NCI-H446 (cell line): ENCODE measurements at places on chromosomes 7 and 10.

GRCh38 chr10:49394933-49395740, 752 bp downstream of the DRGX start:
- DNase-seq = no peak

DNA sequence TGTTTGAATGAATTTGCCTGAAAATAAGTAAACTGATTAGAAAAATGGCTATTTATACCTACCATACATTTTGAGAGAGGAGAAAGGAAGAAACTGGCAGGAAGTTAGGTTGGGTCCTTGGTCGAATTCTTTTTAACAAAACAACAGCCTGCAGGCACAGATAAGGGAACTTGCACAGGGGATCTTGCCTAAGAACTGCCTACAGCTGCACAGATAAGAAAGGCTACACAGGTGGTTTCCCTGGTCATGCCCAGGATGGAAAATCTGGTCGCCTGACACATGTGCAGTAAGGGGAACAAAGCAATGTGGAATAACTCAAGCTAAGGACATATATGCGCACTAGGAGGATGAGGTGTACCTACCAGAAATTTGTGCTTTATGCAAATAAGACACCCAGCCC, 732.1 kb upstream of the POT1 start:
- DNase-seq = no peak

DNA sequence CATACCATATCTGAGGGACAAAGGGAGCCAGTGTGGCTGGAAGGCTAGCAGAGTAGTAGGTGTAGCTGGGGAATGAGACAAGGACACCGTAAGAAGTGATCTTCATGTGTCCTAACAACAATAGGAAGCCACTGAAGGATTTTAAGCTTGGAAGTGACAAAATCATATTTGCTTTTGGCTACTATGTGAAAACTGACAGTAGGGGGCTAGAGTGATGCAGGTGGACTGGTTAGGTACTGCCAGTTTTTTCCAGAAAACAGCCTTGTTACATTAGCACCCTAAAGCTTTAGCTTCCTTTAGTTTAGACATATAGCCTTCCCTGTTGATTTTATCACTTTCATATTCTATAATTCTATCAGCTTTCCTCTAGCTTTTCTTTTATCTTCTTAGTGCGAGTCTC, 637.1 kb downstream of the ANKRD7 start:
- DNase-seq = no peak

DNA sequence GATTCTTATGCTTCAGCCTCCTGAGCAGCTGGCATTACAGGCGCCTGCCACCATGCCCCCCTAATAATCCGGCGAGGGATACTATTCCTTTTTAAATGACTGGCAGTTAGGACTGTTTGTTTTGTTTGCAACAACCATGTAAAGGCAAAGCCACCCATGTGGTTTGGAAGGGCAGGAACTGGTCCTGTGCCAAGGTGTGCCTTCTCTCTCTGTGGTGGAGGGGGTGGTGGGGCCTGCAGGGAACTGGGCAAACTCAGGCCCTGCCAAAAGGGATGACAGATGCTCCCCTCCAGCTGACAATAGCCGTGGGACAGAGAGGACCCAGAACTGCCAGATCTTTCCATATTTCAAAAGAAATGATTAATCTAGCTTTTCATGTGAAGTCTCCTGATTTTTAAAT, 23.5 kb upstream of the WAPL start:
- DNase-seq = peak; percentile 82

DNA sequence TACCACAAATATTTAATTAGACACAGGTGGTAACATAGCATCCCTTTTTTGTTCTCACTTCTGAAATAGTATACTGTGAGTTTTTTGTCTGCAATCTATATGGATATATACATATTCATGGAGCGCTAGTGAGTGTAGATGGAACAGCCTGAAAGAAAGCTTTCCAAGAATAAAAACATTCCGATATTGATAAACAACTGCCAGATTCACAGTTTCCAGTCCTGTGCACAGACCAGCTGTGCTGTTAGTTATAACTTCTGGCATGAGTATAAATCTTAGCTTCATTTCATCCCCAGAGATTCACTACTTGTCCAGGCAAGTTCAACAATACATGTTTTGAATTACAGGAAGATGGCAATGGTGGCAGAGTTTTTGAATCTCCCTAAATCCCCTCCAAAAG, 467.1 kb upstream of the STEAP1 start:
- DNase-seq = peak; percentile 30

DNA sequence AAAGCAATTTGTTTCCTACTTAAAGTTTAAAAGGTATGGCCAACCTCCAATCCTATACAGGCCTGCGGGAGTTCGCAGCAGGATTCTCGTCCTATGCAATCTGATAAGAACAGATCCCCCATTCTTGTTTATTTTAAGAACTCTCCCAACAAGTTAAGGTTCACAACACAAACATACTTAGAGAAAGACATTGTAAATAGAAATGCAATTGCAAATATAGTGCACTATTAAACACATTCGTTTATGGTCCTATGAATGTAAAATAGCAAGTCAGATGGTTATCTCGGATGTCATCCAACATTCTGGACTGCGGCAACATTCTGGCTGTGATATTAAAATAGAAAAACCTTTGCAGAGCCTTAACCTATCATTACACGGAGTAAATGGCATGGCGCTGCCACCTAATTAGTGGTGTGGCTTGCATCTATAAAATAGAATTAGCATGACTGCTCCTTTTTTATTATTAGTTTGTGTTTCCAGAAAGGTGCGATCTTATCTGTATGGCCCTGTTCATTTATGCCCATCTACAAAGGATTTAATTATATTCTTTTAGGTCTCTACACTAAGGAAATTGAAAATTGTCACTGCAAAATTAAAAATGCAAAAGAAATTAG, 37.0 kb downstream of the BEND7 start:
- DNase-seq = no peak

- no peak for DNase-seq
Observed at GRCh38 chr7:28149291-28150101, 31.1 kb downstream of the JAZF1 start.

DNA sequence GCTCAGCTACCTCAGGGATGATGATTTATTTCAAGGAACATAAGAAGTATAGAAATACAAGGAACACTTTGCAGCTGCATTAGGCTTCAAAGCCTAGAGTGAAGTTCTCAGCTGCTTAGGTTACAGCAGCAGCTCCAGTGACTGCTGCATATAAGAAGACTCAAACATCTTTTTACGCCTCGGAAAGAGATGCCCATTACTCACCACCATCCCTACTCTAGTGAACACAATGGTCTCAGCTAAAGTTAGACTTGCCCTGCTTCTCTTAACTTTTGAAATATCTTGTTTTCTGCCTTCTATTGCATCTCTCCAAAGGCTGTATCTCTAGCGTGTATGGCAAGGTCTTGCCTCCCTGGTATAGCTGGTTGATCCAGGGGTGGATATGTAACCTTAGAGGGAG, 356.0 kb downstream of the PHF14 start:
- DNase-seq = no peak

DNA sequence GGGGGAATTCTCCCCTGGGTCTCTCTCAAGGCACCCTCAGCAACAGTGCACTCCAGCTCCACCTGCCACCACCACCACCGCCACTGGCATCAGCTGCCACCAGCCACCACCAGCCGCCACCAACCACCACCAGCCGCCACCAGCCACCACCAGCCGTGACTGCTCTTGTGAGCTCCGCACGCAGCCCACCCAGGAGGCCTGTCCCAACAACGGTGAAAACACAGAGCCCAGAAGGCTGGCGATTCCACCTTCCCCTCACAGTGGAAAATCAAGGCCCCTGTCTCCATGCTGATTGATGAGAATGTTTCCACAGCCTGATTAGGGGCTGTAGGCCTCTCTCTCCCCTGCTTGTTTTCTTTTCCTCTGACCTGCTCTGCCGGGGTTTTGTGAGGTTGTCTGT, 41.1 kb downstream of the COBL start:
- DNase-seq = no peak

GRCh38 chr10:111837985-111838384, 345.6 kb downstream of the GPAM start:
- no peak for DNase-seq

GRCh38 chr7:14762561-14762960, 140.0 kb downstream of the DGKB start:
- peak; percentile 59 for DNase-seq

DNA sequence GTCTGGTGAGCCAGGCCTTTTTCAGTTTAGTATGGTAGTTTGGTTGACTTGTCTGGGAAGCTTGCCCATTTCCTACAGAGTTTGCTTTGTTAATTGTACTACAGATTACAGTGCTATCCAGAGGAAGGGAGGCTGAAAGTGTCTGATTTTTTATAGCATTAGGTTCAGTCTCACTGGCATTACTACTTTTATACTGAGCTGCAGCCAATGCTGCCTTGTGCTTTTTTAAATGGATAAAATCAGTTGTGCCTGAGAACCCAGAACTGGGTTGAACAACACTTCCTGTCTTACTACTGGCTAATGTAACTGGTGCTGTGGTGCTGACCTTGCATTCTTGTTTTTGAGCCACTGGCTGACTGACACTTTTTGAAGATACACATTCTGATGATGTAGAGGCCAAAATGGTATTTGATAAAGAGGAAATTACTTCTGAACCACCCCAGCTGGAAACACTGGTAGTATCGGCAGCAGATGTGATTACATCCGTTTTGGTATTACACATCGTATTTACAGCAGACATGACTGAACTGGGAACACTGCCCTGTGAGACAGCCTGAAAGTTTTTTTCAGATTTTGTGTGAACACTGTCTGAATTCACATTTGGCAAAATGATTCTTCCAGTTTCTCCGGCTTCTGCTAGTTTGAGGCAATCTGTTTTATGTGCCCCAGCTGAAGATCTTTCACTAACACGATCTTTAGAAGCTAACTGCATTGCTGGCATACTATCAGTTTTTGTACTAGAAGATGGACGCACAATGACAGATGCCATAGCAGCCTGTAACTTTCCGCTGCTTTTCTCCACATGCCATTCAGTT, 74.1 kb downstream of the NRBF2 start:
- DNase-seq = peak; percentile 62

GRCh38 chr10:80380185-80380584, 23.6 kb downstream of the DYDC2 start:
- DNase-seq = no peak

- no peak for DNase-seq
Observed at GRCh38 chr7:118753479-118753878, 529.0 kb downstream of the ANKRD7 start.

DNA sequence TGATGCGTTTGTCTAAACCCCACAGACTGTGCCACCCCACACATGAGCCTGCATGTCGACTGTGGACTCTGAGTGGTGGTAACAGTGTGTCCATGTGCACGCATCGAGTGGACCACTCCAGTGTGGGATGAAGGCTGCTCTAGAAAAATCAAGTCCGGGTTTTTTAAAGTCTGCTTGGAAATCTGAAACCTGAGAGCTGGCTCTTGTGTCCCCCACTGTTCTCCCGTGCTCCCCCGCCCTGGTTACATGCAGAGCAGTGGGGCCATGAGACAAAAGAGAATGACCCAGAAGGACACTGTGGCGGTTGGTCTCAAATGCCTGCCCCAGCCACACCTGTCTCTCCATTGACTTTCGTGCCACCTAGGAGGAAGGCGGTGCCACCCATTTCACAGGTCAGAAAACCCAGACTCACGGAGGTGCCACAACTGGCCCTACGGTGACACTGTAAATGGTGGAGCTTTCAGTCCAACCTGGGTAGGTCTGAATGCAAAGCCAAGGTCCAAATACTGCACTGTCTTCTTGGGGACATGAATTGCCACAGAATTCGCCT, 27.3 kb upstream of the PWWP2B start:
- no peak for DNase-seq

DNA sequence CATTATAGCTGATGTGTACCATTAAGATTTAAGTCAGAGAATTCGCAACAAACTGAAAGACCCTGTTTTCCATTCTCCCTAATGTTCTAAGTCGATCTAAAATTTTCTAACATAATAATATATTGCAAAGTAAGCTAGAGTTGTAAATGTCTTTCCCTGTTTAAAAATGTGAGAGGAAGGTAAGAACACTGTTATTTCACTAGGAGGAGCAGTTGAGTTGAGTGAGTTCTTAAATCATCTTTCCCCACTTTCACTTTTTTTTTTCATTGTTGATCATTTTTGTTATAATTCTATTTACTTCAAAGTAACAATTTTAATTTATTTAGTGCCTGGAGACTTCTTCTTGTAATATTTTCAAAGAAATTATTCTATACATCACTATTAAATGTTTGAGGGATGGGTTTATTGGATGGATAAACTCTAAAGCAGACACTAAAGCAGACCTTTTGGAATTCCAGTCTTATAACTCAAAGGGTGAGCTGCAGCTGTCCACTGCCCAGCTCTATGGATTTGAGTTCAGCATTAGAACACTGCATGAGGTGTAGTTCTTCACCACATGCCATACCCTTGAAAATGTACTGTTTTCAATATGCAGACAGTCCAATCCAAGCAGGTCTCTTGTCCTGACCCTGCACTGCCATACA, 181.3 kb upstream of the FZD1 start:
- peak; percentile 36 for DNase-seq
